ENCODE measurements at places on chromosomes 7 and 10.
A peak's percentile ranks its signal among the peaks of the same experiment; 100 is the strongest.

GRCh38 chr10:82668221-82668895 lies 793.4 kb downstream of the NRG3 start:
- no peak for DNase-seq

GRCh38 chr10:118998183-118998582 lies 31.3 kb upstream of the NANOS1 start:
- no peak for DNase-seq

GRCh38 chr7:55212838-55213237 lies 152.3 kb upstream of the LANCL2 start:
- no peak for DNase-seq

- DNase-seq: no peak
Observed at GRCh38 chr10:63208986-63209385, 75.9 kb downstream of the NRBF2 start.

GRCh38 chr7:116554911-116555310 lies 30.1 kb downstream of the CAV1 start:
- no peak for DNase-seq

- no peak for DNase-seq
Observed at GRCh38 chr7:84506151-84506550, 311.6 kb upstream of the SEMA3A start.

DNA sequence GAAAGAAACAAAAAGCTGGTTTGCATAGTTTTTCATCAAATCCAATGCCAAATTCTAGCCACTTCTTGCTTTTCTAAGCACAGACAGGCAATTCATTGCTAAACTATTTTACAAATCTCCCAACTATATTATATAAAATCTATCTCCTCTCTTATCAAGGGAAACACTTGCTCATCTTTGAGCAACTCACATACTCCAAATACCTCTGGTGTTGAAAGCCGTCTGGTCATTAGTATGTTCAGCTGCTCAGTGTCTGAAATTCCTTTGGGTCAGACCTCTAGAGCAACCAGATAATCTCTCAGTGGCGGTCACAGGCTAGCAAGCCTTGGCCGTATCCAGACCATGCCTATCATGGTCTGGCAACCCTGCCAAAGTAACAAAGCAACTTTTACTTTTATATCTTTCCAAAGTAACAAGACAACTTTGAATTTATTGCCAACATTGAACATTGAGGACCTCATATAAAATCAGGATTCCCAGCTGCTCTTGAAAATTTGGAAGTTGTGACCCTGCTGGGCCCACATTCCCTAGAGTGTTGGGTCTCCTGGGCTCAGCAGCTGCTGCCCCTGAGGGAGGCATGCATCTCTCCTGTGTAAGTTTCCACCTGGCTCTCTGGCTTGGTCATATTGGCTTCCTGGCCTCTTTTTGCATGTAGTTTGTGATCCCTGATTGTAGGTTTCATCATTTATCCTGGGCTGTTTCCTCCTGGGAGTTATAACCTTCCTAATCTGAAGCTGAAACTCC lies 56.8 kb upstream of the LANCL2 start:
- DNase-seq: no peak

DNA sequence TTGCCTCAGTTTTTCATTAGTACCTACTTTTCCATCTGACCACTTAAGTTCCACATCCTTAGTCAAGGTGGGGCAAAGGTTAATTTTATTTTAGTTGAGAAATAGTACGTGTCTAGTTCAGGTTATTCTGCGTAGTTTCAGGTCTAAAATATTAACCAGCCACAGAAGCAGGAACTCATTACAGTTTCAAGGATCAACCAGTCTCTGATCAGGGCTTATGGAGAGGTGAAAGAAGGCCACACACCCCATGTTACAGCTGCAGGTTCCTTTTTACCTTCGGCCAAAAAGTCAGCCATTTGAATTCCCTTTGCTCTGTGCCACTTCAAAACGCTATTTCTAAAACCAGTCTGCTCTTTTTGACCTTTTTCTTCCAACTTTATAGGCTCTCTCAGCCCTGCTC lies 134.2 kb downstream of the CTTNBP2 start:
- DNase-seq: no peak

GRCh38 chr10:119335671-119336353 lies 128.4 kb downstream of the GRK5 start:
- no peak for DNase-seq

- DNase-seq: no peak
Observed at GRCh38 chr7:12199363-12199762, 11.7 kb upstream of the TMEM106B start.

GRCh38 chr7:132004529-132004928 lies 448.1 kb upstream of the PODXL start:
- no peak for DNase-seq

- DNase-seq: no peak
Observed at GRCh38 chr10:21724020-21724589, 190.1 kb downstream of the MLLT10 start.

DNA sequence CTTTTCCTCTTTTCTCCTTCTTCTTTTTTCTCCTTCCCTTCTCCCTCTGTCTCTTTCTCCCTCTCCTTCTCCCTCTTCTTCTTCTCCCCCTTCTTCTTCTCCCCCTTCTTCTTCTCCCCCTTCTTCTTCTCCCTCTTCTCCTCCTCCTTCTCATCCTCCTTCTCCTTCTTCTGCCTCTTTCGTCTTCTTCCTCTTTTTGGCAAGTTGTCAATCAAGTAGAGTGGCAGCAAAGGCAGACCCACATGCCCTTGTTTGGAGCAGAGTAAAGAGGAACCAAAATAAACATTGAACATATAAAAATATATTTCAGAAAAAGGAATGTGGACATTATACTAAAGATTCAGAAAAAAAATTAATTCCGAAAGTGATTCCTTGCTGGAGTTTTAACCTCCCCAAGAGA lies 59.6 kb upstream of the ZNF33B start:
- DNase-seq: peak; percentile 35

DNA sequence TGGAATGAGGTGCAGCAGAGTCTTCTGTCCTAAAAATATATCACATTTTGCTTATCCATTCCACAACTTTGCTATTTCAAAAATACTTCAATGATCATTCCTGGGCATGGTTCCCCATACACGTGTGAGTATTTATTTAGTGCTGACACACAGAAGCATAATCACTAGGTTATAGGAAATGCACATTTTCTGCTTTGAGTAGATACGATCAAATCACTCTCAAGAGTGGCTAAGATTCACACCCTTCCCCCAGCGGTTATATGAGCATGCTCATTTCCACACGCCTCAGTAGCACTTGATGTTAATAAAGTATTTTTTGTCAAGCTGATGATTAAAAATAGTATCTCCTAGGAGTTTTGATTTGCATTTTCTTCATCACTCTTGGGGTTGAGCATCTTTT lies 93.5 kb upstream of the LRRC4 start:
- no peak for DNase-seq

DNA sequence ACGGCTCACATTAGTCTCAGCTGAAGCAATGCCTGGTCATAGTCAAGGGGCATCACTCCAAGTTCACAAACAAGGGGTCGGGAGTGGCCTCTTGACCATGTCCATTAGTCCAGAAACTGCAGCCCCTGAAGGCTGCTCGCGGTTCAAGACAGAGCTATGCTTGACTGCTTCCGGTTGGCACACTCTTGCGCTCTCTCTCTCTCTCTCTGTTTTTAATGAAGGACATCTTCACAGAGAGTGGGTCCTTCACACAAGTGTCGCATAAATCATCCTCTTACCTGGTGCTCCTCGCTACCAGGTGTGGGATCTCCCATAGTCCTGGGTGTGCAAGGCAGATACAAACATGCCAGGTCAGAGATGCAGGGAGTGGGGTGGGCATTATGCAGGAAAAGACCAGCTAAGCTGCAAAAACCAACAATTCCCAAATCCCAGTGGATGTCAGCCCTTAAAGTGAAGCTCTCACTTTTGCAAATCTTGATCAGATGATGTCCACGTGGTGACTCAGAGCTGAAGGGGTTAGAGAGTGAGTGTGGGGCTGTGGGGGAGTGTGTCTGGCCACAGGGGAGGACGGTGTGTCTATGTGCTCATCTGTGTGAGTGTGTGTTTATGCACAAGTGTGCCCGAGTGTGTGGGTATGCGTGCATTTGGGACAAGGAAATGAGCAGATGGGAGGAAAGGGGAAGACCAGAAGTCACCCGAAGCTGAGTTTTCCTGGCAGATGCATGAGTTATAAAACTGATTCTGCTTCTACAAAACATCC lies 83.7 kb upstream of the PPP2R2D start:
- DNase-seq: no peak

DNA sequence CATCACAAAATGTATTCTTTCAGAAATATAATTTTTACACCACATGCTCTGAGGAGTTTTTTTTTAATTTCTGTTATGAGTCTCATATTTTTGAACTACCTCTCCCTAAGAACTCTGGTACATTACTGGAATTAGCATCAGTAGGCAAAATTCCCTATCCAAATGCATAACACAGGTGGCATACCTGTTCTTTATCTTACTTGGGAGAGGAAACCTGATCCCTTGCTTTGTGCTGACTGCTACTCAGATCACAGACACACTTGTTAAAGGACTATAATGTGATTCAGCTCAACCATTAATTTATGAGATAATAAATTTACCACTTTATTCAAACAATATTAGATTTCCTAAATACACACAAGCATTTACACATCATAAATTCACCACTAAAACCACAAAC lies 617.2 kb downstream of the GRM8 start:
- no peak for DNase-seq

GRCh38 chr7:510782-511281 lies 8.8 kb downstream of the PDGFA start:
- DNase-seq: no peak

DNA sequence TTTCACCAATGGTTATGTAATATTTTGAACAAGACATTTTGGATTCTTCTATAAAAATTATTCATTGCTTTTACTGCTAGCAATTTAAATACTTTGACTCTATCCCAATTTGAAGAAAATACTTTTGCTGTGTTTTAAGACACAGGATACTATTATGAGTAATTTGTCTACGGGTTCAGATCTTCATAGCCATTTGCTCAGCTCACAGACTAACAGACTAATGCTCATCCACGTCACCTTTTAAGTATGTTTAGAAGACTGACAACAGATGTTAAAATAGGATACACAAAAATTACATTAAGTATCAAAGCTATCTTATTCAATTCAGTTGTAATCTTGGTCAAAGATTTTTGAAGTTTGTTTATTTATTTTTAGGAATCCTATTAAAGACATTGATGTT lies 251.3 kb upstream of the CHRM2 start:
- no peak for DNase-seq

DNA sequence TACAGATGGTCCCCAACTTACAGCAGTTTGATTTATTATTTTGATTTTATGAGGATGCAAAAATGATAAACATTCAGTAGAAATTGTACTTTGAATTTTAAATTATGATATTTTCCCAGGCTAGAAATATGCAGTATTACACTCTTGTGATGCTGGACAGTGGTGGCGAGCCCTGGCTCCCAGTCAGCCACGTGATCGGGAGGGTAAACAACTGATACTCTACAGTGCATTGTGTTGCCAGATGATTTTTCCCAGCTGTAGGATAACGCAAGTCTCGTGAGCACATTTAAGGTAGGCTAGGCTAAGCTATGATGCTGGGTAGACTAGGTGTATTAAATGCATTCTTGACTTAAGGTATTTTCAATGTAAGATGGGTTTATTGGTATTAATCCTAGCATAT lies 865.2 kb downstream of the SORCS3 start:
- DNase-seq: no peak

DNA sequence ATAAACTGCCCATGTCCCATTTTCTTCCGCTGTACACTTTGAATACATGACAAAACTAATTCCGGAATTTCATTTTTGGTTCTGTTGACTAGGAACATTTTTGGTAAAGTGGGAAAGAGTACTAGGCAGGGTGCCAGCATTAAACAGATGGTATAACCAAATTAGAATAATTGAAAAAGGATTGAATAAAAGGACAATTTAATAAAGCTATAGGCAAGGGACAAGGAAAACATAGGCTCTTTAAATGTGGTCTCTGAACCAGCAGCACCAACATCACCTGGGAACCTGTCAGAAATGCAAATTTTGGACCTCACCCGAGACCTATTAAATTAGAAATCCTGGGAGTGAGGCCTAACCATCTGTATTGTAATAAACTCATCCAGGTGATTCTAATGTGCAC lies 376.9 kb downstream of the LRRTM3 start:
- no peak for DNase-seq

DNA sequence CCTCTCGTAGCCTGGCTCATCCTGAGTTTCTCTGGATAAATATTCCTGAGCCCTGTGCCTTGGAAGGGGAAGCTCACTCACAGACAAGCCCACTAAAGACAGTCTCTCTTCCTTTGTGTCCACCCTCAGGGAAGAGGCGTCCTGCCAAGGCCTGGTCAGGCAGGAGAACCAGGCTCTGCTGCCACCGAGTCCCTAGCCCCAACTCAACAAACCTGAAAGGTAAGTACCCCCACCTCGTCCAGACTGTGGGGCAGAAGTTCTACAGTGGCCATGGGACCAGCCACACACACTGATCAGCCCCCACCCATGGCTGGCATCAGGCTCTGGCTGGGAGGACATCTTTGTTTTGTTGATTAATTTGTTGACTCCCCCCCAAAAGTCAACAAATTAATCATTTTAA lies 2.8 kb downstream of the GPR15LG start:
- DNase-seq: no peak

DNA sequence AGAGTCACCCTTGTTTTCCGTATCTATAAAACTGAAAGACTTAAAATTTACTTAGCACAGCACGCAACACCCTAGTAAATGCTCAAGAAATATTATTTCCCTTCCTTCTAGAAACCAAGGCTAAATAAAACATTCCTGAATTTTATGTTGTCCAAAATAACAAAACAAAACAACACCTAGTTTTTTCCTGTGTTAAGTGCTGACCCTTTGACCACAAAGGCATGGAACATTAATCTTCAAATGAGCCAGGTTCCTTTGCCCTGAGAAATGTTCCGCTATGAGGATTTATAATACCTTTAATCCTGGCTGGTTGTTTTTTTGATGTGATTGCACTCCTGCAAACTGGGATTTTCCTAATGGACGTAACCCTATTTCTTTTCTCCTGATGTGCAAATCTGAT lies 29.0 kb upstream of the DGKI start:
- no peak for DNase-seq

- DNase-seq: no peak
Observed at GRCh38 chr10:53052521-53053164, 280.1 kb upstream of the MBL2 start.

- DNase-seq: peak; percentile 37
Observed at GRCh38 chr10:72069751-72070526, 18.4 kb downstream of the SPOCK2 start.

GRCh38 chr7:148561099-148561498 lies 29.5 kb upstream of the C7orf33 start:
- DNase-seq: no peak

DNA sequence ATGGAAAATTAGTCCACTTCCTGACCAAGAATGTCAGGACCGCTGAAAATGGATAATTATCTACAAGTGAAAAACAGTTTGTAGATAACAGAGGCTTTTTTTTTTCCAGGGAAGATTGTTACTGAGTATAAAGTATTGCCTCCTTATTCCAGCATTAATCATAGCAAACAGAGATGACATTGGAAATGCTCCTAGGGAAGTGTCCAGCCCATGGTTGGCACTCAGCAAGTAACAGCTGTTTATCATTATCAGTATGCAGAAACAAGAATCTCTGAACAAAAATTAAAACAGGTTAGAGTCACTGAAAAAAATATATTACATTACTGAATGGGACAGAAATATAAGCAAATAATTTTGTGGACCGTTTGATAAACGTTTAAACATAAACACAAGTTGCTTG lies 14.6 kb downstream of the FGL2 start:
- DNase-seq: no peak

- no peak for DNase-seq
Observed at GRCh38 chr10:109894516-109894915, 28.8 kb downstream of the XPNPEP1 start.
